NCI-H526 treated with DMSO at 0.1 percent for 48 hours (cell line): ENCODE measurements at places on chromosomes 5 and 9.

DNA sequence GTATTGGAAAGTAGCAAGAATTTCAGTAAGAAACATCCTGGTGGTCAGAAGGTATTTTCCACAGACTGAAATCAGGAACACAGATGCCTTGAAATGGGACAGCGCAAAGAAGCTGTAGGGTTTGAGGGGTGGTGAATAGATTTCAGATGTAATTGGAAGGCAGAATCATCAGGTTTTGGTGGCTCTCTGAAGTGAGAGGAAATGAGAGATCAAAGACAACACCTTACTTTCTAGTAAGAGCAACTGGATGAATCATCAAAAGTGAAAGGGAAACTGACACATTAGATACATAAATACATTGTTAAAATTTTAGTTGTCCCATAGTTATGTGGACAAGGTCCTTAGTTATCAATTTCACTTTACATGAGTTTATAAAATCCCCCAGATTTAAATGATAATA, 188.2 kb upstream of the SLC27A6 start:
- no peak for DNase-seq

DNA sequence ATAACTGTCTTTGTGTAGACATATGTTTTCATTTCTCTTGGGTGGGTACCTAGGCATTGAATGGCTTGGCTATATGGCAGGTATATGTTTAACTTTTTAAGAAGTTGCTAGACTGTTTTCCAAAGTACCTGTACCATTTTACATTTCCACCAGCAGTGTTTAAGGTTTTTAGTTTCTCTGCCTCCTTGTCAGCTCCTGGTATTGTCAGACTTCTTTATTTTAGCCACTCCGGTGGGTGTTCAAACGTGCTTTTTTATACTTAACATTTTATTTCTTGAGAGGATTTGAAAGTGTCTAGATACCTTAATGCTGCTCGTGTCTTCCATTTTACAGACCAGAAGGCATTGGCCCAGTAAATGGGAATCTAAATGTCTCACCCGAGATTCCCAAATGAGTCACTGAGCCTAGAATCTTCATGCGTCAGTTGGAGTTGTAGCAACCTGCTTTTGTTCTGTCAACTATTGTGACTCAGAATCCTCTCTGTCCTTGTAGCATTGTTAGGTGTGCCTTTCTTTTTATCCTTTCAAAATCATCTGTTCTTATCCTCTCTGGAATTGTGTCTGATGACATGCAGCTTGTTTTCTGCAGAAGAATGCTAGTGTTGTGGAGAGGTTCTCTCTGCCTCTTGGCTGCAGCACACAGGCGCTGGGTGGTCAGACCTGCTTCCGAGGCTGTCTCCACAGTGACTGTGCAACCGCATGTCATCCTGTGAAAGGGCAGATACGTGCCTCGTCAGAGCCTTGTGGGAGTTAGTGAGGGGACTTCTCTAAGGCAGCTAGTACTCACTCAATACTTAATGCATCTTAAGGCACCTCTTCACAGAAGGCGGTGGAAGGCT, 291.8 kb downstream of the AOPEP start:
- DNase-seq, result no peak

GRCh38 chr9:116284518-116284917, 130.9 kb downstream of the PAPPA start:
- DNase-seq, result no peak

GRCh38 chr5:135551593-135552447, 16.1 kb upstream of the NEUROG1 start:
- peak; percentile 51 for DNase-seq

GRCh38 chr9:69395718-69396117, 70.7 kb downstream of the ENTREP1 start:
- no peak for DNase-seq

DNA sequence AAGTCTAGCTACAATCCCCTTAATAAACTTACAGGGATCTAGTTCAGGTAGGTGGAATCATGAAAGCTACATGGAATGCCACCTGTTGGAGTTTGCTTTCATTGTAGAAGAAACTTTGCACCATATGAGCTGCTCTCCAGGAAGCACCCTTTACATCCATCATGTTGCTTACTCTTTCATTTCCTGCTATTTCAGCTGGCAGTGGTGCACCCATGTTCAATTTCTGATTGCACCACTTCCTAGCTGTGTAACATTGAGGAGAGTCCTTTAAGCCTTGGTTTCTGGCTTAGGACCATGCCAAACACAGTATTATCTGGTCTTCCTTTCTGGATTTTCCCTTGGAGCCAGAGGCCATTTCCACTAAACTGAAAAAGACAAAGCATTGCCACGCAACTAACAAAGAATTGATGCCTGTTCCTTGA, 123.3 kb upstream of the SLC12A2 start:
- no peak for DNase-seq

- no peak for DNase-seq
These were observed at the start of gene EDIL3 for GRCh38 chr5:84384604-84385575. TSS of gene EDIL3 (minus strand) at chr5:84384880. CDS start at chr5:84384374, 506 bp downstream.

DNA sequence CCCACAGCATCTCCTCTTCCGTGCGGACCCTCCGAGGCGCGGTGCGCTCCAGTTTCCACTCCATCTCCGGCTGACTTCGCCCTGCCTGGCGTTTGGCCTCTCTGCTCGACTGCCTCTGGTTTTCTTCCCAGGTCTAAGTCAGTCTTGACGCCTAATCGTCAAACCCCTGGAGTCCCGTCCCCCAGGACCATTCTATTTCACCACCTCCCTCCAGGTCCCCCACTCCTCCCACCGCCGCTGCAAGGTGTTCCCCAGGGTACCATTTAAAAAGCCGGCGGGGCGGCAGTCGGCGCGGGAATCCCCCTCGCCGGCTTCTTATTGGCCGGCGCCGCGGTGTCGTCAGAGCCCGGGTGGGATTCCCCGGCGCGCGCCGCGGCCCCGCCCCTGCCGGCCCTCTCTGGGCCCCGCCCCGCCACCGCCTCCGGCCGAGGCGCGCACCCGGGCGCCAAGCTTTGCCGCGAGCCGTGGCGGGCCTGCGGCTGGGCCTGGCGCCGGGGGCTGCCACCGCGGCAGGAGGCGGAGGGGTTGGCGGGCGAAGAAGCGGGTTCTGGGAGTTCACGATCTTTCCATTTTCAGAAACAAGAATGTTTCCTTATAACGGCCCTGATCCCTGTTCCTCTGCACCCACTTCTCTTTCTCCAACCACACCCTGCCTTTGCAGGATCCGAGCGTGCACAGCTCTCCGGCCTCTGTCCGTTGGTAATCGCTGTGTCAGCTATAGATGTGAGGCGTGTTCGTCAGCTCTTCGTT, at the start of gene CDC20B:
TSS of gene CDC20B (minus strand) at position 241 of the 750 bp plus-strand sequence. CDS start at position 64, 177 bp downstream.
- DNase-seq, result no peak

GRCh38 chr9:74645007-74645639, 148.0 kb downstream of the RORB start:
- DNase-seq, result peak; percentile 3

DNA sequence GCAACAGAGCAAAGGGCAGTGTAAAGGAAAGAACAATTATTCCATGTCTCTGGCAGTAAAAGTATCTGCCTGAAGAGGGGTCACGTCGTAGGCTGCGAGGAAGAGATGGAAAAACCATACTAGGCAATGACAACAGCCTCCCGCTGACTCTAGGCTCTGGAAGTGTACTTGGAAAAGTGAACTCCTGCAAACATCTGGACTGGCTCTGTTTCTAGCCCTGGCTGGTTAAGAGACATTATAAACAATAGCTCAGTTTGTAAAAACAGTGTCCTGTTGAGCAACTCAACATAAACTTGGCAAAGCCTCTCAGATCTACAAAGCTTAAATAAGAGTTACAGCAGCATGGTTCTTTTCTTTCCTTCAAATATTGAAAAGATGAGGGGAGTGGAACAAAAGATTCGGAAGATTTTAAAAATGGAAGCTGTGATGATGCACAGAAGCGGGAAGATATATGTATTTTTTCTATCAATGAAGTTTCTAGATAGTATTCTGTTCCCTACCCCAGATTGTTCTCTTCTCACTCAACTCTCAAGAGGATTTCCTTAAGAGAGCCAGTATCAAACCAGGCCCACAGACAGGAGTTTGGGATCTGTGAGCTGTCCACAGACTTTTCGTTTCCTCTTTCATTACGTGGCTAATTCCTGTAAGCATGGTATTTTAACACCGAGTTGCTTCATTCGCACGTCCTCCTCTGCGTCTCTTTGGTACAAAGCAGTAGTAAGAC, 79.4 kb downstream of the SPTLC1 start:
- DNase-seq, result no peak

DNA sequence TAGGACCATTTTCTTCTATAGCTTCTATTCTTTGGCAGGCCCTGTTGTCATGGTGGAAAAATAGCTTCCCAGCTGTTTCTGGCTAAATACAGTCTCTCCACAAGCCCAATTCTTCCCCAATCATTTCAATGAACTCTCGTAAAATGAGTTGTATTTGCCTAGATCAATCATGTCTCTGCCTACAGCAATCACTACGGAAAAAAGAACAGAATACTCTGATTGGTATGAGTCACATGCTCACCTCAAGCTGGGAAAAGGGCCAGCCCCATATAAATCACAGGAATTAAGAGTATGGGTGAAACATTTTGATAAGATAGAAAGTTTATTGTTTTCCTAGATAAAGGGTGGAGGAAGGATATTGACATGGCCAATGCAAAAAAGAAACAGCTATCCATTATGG, 711.4 kb downstream of the EFNA5 start:
- DNase-seq, result no peak
